GM04503 (cell line): ENCODE measurements at places on chromosomes 16 and 17.

DNA sequence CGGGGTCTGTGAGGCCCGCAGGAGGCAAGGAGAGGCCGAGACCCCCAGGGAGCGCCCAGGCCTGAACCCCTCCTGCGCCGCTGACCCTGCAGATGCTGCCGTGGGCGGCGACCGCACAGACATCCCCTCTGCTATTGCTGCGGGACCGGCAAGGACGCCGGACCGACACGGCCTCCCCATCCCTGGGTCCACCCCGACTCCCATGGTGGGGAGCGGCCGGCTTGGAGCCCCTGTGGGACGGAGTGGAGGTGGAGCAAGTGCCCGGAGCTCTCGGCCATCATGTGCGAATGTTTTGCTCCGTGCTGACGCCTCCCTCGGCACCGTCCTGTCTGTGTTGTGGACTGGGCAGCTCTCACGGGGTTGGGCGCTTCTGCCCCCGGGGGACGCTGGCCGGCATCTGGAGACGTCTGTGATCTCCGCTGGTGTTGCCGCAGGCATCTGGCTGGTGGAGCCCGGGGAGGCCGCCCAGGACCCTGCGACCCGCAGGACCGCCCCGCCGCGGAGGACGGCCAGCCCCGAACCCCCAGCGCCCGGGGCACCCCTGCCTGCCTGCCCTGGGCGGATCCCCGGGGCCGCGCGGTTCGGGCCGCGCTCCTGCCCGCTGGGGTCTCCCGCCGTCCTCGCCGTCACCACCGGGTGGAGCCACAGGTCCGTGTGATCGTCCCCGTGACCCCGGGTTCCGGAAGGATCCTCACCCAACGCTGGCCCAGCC, 12.8 kb upstream of the GNG13 start:
- no peak for DNase-seq

GRCh38 chr17:81483085-81483861, 29.3 kb downstream of the ACTG1 start:
- no peak for DNase-seq

DNA sequence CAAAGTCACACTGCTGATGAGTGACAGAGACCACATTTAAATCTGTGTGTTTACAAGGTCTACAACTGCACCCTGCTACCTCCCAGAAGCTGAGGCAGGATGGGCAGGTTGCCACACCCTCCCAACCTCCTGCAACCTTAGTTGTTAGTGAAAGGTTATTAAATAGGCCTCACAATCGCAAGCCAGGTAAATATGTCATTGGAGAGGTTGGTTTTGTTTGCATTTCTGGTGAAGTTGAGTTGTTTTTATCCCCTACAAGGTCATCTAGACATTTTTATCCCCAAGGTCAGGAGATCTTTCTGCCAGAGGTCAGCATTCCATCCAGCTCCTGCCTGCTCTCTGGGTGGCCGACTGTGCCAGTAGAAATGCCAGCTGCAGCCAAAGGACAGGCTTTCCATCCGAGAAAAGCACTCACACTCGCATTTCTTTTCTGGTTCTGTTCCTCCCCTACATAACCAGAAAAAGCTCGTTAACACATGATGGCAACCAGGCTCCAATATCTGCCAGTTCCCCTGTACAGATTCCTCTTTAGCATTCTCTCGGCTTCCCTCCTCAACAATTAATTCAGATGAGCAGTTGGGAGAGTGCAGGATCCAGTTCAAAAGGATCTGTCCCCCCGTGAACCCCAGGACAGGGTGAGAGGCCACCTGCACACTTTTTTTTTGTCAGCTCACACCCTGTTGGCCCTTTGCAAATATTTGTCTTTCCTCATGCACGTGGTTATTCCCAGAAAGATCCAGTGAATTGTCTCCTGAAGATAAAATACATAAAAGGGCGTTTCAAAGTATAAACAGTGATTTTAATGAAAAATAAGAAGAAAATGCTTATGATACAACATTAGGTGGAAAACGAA, 562.8 kb downstream of the MAF start:
- DNase-seq = no peak

GRCh38 chr17:81522491-81523401, 5.4 kb upstream of the FSCN2 start:
- DNase-seq = no peak

- no peak for DNase-seq
Observed at GRCh38 chr16:59432896-59433295, 698.8 kb upstream of the GOT2 start.

- no peak for DNase-seq
Observed at GRCh38 chr17:29588017-29588561, 1.4 kb downstream of the GIT1 start.

GRCh38 chr17:79280010-79280409, 205.4 kb downstream of the ENGASE start:
- no peak for DNase-seq

DNA sequence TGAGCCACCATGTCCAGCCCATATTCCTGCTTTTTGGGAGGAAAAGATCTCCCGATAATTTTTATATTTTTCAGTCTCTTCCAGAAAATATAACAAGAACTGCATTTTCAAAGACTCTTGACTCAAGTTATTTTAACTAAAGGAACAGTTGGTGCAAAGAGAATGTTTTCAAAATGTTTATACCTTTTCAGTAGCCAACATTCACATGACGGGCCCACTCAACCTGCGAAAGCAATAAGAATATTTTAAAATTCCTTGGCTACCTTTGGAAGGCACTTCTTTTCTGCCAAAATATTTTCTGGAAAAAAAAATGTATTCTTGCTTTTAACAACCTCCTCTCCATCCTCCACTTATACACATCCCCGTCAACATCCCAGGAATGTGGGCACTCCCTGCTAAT, 140.3 kb downstream of the ZNF18 start:
- DNase-seq = no peak

- no peak for DNase-seq
Observed at GRCh38 chr16:65494080-65494479, 372.2 kb upstream of the CDH11 start.

- DNase-seq = peak; percentile 70
Observed at GRCh38 chr16:66741169-66741900, 10.1 kb downstream of the DYNC1LI2 start.

DNA sequence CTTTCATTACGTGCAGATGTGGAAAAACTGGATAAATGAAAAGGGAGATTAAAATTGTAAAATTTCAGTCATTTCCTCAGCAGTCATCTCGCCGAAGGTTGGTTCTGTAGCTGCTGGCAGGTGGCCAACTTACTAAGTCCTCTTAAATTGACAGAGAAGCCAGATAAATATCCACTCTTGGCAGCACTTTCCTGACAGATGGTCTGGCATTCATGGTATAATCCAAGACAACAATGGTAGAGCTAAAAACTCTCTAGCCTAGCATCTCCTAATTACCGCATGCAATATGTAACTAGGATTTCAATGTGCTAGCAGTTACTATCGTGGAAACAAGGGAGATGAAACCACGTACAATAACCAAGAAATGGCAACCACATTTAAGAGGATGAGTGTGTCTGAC, 306.3 kb downstream of the CNTNAP4 start:
- DNase-seq = no peak

GRCh38 chr17:8713878-8714277, 30.8 kb downstream of the CCDC42 start:
- DNase-seq = no peak

GRCh38 chr17:82787081-82787848, 35.4 kb downstream of the TBCD start:
- DNase-seq = peak; percentile 72

GRCh38 chr16:12697437-12697836, 106.2 kb downstream of the CPPED1 start:
- no peak for DNase-seq

- DNase-seq = no peak
Observed at GRCh38 chr17:43803758-43804157, 23.5 kb downstream of the CFAP97D1 start.

GRCh38 chr17:41639492-41640473, 15.4 kb upstream of the KRT17 start:
- no peak for DNase-seq
